ENCODE measurements at places on chromosomes 5 and 9.

GRCh38 chr5:36646507-36647023 lies 40.2 kb downstream of the SLC1A3 start:
- DNase-seq, result no peak

- no peak for DNase-seq
These were observed 612.9 kb downstream of the DNAH5 start for GRCh38 chr5:13331585-13331984.

GRCh38 chr9:20925256-20926045 lies 106.0 kb downstream of the HACD4 start:
- no peak for DNase-seq

GRCh38 chr5:176748967-176749935 lies 61.1 kb upstream of the UNC5A start:
- DNase-seq, result no peak

GRCh38 chr9:113178087-113178486 lies 27.3 kb downstream of the SLC31A2 start:
- no peak for DNase-seq

DNA sequence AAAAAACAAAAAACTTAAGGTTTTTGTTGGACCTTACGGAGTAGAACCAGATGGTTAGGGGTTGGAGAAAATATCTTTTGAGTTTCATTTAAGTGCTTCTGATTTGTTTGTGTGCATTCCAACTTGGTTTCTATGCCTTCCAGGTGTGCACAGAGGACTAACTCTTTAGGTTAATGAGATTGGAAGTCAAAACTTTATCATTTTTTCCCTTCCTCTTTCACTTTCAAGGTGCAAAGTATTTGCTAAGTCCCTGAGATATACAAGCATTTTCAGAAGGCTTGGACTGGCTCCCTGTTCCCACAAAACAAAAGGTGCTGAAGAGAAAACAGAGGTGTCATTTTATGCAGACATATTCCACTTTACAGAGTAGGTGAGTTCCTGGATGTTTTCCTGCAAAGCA lies 30.3 kb upstream of the CER1 start:
- no peak for DNase-seq

GRCh38 chr9:30774326-30774725 lies 1610.1 kb upstream of the ACO1 start:
- no peak for DNase-seq

DNA sequence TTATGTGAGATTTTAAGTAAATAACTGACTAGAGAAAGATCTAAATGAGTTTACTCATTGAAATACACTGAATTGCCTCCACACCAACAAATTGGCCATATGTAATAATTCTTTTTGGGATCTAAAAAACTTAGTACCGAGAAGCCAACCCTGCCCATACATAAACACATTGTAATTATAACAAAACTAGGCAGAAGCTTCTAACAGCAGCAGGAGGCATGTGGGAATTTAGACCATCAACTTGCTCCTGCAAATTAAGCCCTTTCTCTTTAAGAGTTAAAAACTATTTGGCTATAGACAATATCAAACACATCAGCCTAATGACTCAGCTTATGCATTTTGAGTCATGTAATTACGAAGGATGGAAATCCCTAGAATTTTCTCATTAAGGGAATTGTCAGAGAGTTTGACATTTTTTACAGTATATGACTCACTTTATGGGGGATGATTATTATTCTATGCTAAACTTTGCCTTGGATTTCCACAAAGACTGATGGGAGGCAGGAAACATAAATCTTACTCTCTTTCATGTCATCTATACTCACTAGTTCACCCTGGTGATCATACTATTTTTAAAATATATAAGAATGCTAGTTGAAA lies 1.0 kb downstream of the IL7R start:
- DNase-seq, result no peak

Data from activated T-cell treated with anti-CD3 and anti-CD28 coated beads, Interleukin-2, amount 50 U/mL, for 48 hours (primary cell).